ENCODE measurements at places on chromosomes 5 and 9.

DNA sequence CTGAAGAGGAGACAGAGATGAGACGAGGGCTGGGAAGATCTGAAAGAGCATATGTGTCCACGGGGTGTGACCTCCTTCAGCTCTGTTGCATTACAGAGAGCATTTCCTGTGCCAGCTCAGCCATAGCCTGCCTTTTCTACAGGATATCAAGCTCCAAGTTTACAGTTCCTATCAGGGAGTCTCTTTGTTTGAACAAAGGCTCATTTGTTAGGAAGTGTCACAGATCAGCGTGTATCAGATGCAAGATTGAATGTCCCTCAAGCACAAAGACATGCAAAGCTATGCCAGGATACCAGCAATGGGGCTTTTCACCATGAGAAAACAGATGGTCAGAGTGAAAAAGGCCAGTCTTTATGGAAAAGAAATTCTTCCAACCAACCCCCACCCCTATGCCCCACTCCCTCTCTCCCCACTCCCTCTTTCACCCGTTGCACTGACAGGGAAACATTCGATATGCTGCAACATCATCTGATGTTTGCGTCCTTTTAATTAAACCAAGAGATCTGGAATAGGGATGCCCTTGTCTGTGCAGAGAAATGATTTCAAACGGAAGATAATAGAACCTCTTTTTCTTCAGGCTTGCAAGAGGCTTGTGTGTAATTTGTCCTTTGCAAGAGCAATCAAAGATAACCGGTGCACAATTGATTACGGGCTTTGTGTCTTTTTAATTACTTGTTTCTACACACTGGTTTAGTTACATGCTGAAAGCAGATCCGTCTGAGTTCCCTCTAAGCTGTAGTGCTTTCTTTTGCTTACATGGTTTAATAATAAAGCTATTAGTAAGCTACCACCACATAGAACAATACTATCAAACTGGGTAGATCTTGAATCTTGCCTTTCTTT lies 263.1 kb upstream of the RGMB start:
- no peak overlapping the region for H3K27ac ChIP-seq
- no peaks in the 10 kb centered on the region for H3K4me1 ChIP-seq
- H3K36me3 ChIP-seq: no peaks in the 10 kb centered on the region
- no peaks in the 10 kb centered on the region for H3K27me3 ChIP-seq

- H3K27me3 ChIP-seq: no peaks in the 10 kb centered on the region
- H3K4me1 ChIP-seq: no peaks in the 10 kb centered on the region
- H3K4me3 ChIP-seq: no peak overlapping the region
- H3K36me3 ChIP-seq: no peaks in the 10 kb centered on the region
- H3K27ac ChIP-seq: no peak overlapping the region
Observed at GRCh38 chr5:145360936-145361335, 474.2 kb downstream of the PRELID2 start.

DNA sequence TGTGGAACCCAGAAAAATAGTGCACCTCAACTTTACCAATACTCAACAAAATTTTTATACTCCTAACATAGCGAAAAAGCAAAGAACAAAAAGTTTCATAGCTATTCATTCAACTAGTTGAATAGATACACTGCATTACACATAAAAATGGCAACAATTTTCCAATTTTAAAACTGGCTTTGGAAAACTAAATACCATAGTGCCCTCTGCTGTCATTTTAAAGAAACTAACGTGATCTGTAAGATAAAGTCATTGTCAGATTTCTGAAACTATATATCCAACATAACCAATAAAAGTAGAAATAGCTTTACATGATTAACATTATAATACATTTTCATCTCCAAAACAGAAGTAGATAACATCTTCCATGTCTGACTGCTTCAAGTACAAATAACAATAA lies 31.6 kb downstream of the DTWD2 start:
- H3K4me3 ChIP-seq: no peak overlapping the region
- H3K27me3 ChIP-seq: no peaks in the 10 kb centered on the region
- no peak for DNase-seq
- H3K4me1 ChIP-seq: no peaks in the 10 kb centered on the region
- no peak overlapping the region for H3K27ac ChIP-seq

- no peaks in the 10 kb centered on the region for H3K36me3 ChIP-seq
- no peak overlapping the region for H3K27ac ChIP-seq
- H3K27me3 ChIP-seq: no peaks in the 10 kb centered on the region
- no peak overlapping the region for H3K4me3 ChIP-seq
- no peaks in the 10 kb centered on the region for H3K4me1 ChIP-seq
Observed at GRCh38 chr5:83331842-83332241, 139.7 kb upstream of the VCAN start.

DNA sequence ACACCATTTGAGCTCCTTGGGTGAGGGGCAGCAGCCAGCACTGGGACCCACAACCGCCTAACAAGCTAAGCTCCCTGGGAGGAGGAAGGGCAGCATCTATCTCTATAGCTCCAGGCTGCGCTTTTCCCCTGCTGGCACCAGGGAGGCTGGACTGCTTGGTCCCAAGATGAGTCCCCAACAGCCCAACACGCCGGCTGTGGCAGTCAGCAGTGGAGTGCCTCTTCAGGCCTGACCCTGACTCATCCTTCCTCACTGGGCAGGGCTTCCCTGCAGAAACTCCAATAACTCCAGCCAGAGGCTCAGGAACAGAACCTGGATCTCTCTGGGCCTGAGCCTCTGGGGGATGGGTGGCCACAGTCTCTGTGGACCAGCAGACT lies 113.7 kb upstream of the ADAMTS16 start:
- H3K4me1 ChIP-seq: no peaks in the 10 kb centered on the region
- no peak overlapping the region for H3K27ac ChIP-seq
- no peaks in the 10 kb centered on the region for H3K36me3 ChIP-seq
- H3K4me3 ChIP-seq: no peak overlapping the region
- H3K27me3 ChIP-seq: no peaks in the 10 kb centered on the region

GRCh38 chr9:68912561-68912960 lies 101.4 kb downstream of the PRKACG start:
- H3K27ac ChIP-seq: no peak overlapping the region
- no peaks in the 10 kb centered on the region for H3K4me1 ChIP-seq

GRCh38 chr5:1019001-1019905 lies 10.7 kb downstream of the NKD2 start:
- no peak overlapping the region for H3K27ac ChIP-seq
- no peaks in the 10 kb centered on the region for H3K36me3 ChIP-seq
- no peak overlapping the region for H3K4me3 ChIP-seq
- peaks cover 8% of the 10 kb centered on the region for H3K27me3 ChIP-seq
- DNase-seq: peak; percentile 60

DNA sequence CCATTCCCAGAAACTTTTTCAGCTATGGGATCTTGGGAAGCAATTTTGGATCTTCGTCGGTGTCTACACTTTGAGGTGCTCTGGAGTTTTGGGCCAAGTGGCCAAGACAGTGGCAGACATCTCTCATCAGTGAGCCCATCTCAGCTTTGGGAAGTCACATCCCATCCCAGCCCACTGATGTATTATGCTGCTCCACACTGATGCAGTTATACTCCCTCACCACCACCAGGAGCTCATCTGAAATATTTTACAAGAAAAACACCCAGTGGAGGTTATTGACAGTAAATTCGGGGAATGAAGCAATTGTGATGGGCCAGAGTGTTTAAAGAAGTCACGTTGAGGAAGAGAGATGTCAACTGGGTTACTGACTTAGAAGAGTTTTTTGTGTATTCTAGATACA lies 378.0 kb downstream of the KDM4C start:
- no peak overlapping the region for H3K27ac ChIP-seq
- no peak overlapping the region for H3K4me3 ChIP-seq
- H3K4me1 ChIP-seq: no peaks in the 10 kb centered on the region

- no peaks in the 10 kb centered on the region for H3K27me3 ChIP-seq
- DNase-seq: no peak
- no peak overlapping the region for H3K4me3 ChIP-seq
- H3K36me3 ChIP-seq: no peaks in the 10 kb centered on the region
- no peaks in the 10 kb centered on the region for H3K4me1 ChIP-seq
Observed at GRCh38 chr9:115006660-115007059, 76.3 kb upstream of the TNFSF8 start.

DNA sequence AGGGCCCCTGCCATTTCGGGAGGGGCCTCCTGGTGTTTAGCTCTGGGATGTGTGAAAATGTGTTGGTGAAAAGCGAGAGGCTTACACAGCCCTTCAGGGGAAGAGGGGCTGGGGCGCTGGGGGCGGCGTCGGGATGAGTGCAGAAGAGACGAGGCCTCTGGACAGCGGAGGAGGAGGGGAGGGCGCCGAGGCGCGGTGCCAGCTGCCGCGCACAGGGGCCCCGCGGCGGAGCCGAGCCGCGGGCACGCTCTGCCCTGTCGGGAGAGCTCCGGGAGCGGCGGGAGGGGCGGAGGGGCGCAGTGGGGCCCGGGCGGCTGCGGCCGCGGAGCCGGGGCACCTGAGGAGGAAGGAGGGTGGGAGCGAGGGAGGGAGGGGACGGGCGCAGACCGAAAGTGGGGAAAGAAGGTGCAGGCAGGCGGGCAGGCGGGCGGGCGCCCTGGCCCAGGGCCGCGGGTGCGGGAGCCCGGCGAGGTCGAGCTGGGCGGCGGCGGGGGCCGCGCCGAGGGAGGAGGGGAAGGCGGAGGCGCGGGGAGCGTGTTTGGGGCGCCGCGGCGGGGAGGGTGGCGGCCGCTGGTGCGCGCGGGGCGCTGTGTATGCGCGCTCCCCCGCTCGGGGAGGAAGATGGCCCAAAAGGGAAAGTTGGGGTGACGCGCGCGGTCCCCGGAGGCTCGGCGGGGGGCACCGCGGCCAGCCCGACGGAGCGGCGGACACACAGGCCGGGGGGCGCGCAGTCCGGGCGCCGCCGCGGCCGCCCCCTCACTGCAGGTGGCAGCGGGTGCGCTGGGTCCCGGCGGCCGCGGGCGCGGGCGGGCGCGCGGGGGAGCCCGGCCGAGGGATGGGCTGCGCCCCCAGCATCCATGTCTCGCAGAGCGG lies at the start of gene PDE8B:
Gene PDE8B (plus strand): TSS at position 590 of the 873 bp plus-strand sequence. CDS start 246 bp downstream, at position 836.
- H3K27me3 ChIP-seq: peaks cover 46% of the 10 kb centered on the region
- DNase-seq: no peak
- peak within 1 kb of the TSS; percentile 73 for H3K4me3 ChIP-seq
- no peak within 1 kb of the TSS for H3K27ac ChIP-seq
- peaks cover 18% of the 10 kb centered on the region for H3K4me1 ChIP-seq
- no peaks in the 10 kb centered on the region for H3K36me3 ChIP-seq
